ENCODE measurements at places on chromosomes 11 and 22. TPM values are rescaled to one million over a fixed set of nuclear protein-coding genes. Genes with fewer than 3 reads are reported as not detected.
A peak's percentile ranks its signal among the peaks of the same experiment; 100 is the strongest.

- no peak for DNase-seq
These were observed 161.6 kb upstream of the GUCY1A2 start for GRCh38 chr11:107179829-107180228.

DNA sequence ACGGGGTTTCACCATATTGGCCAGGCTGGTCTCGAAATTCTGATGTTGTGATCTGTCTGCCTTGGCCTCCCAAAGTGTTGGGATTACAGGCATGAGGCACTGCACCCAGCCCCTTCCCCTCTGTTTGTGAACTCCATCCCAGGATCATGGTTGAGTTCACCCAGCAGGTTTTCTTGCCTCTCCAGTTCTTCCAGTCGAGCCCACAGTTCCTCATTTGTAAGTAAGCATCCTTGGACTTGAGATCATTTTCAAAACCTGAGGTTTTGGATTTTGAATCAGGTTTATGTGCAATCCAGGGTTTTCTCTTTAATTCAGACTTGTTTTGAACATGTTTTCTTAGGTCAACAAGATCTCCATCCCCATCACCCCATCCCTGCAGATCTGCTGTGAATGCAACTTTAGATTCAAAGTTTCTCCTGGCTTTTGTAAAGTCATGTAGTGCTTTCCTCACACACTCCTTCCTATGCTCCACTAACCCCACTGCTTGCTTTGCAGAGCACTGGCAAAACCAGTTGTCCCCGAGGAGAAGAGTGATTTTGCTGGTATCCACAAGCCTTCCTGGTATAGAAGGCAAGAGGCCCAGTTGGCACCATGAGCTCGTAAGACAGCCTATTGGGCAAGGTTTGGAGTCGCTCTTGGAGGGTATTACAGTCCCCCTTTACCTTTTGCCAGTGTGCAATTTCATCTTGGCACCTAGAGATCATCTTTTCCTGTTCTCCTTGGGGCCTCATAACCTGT, 14.7 kb upstream of the VPREB1 start:
- no peak for DNase-seq

DNA sequence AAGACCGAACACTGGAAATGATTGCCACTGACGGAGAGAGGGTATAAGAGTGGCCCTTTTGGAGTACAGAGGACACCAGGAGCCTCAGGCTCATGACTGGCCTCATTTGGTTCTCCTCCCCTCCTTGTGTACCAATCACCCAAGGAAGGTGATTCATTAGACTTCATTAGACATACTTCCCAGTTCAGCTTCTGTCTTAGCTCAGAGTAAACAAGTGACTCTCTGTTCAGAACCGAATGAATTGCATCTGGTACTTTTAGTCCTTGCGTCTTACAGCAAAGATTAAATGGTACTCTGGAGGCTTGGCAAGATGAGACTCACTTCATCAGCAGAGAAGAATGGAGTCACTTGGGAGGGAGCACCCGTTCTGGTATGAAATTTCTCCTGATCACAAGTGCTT, 75.2 kb downstream of the ZNRF3 start:
- DNase-seq, result peak; percentile 19

DNA sequence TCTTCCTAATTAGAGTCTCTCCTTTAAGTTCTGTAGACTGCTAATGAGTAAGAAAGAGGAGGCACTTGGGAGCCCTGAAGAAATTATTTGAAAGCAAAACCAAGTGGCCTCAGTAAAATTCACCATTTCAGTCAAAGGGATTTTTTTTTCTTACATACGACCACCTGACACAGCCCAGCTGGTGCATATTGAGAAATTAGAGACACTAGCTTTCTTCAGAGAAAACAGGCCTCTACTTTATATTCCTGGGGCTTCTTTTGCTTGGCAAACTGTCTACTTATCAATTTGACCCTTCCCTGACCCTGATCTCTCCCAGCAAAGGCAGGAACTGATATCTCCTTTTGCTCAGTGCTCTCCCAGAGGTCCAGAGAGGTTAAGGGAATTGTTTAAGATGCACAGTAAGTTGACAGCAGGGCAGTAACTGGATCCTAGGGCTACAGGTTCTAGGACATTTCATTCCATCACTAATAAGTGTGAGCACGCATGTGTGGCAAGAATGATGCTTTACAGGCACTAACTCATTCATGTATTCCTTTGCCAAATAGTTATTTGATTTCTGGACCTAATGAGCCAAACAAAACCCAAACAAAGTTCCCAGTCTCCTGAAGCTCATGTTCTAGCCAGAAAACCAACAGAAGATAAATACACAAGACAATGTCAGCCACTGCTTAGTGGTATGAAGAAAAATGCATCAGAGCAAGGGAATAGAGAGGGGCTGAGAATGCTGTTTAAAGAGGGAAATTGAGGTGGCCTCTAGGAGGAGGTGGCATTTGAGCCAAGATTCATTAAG, 467.6 kb downstream of the SOX6 start:
- DNase-seq, result peak; percentile 61

GRCh38 chr22:49547751-49548239, 279.9 kb downstream of the BRD1 start:
- no peak for DNase-seq

GRCh38 chr11:2530855-2531200, 86.0 kb downstream of the KCNQ1 start:
- no peak for DNase-seq

DNA sequence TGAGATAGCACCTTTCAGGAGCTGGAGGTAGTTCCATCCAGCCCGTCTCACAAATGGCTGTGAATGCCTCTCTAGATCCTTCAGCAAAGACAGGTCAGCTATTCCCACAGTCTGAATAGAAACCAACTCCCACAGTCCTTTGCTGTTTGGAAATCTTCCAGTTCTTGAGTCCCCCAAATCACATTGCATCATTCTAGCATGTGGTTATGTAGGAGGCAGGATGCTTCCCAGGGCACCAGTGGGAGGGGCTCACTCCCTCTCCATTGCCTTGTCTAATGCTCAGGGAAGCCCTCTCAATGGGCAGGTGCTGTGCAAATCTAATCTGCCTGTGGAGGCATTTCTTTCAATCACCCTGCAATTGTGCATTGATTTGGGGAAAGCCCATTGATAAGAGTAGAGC, 14.6 kb downstream of the NAV2 start:
- DNase-seq, result peak; percentile 76

DNA sequence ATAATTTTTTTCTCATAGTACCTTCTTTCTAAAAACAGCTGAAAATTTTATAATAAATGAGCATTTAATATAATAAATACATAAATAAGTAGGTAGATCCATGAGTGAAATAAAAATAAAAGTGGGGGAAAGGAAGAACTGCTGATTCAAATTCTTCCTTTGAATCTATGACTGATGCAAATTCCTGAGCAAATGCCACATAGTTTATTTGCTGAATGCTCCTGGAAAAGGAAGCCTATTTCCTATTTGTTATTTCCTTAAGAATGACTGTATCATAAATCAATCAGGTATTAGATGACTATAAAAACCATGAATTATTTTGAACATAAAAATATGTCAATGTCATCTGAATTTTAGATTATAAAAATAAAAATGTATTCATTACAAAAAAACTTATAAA, 16.6 kb downstream of the BTBD10 start:
- peak; percentile 18 for DNase-seq

GRCh38 chr11:117465236-117465997, 137.8 kb downstream of the CEP164 start:
- DNase-seq, result no peak

DNA sequence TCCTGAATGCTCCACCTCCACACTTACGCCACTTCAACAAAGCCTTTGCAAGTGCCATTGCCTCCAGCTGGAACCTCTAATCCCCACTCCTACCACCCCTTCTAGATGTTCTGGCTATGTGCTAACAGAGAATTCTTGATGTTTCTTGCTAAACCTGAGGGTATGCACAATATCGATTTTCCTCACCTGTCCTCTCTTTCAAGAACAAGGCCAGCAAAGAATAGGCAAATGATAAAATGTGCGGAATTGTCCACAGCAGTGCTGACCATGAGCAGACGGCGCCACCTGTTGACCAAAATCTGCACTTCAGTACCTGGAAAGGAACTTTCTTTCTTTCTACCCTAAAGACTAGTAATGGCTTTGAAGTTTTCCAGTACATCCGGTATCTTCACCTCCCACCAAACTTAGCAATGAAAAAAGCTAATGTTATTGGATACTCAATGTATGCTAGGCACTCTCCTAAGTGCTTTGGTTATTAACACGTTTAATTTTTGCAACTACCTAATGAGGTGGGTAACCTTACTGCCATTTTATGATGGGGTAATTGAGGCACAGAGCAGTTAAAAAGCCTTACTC, 3.4 kb downstream of the TIMM10 start:
- peak; percentile 67 for DNase-seq

DNA sequence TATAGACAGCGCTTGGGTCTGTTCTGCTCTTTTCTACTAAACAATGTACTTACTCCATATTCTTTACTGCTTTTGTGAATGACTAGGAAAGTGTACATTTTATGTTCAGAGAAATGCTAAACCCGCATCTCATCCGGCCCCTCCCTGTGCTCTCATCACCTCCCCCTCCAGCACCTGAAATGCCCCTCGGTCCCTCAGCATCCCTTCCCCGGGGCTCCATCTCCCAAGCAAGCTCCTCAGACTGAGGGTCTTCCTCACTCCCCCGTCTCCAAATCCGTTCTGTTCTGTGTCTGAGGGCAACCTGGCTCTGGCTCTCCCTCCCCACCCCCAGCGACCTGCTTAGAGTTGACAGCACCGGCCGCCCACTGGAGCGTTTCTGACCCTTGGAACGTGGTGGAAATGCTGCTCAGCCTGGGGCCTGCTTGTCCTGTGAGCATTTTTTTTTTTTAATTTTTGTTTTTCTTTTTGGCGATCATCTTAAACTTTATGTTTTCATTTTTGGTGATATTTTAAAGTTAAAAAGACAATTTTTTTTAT, 1.4 kb downstream of the SELENOO start:
- no peak for DNase-seq

SLC22A9 gene
- not detected for total RNA-seq

SERPIND1 gene
- under 0.01 TPM for total RNA-seq

OR2AG1 gene
- not detected for total RNA-seq

RAPSN gene
- total RNA-seq, result under 0.01 TPM

FHIP1B gene
- total RNA-seq, result 13.5 TPM

CALCB gene
- not detected for total RNA-seq

APOA5 gene
- total RNA-seq, result not detected
